ENCODE measurements at places on chromosomes 5 and 9.

DNA sequence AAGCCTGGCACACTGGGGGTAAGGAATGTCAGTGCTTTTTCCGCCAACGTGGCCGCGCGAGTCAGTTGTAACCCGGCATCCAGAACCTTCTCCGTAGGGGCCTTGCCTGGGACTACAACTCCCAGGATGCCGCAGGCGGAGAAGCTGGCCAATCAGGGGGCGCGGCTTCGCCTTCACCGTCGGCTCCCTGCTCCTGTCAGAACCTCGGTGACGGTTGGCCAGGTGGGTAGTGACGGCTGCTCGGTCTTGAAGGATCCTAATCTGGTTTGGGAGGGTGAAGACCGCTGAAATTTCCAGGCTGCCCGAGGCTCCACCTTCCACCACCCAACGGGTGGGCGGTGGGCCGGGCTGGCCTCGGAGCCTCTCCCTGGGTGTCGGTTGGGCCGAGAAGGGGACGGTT is at the start of gene C5orf58:
C5orf58 (plus strand) TSS at position 200 of the 400 bp plus-strand sequence. CDS start 1,992 bp downstream, outside the sequence.
- DNase-seq = no peak

DNA sequence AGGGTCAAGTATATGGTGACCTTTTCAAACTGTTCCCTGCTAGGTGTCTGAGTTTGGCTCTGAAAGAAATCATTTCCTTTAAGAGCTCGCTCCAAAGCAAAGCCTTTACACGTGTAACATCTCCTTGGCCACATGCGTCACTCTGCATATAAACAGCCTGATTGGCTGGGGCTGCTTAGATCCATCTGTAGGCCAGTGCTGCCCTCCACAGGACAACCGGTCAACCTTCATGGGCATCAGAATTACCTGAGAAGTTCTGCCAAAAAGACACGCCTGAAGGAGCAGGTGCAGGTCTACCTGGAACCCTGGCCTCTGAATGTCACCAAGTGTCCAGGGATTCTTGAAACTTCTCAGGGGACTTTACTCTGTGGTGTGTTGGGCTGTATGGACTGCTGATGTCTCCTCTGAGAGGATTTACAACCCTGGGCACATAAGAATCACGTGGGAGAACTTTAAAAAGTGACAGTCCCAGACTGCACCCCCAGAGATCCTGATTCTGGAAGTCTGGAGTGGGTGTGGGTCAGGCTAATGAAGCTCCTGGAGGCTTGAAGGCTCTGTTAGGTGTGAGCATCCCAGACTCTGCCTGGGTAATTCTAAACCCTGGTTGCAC is 497.6 kb downstream of the GADD45G start:
- peak; percentile 78 for DNase-seq

DNA sequence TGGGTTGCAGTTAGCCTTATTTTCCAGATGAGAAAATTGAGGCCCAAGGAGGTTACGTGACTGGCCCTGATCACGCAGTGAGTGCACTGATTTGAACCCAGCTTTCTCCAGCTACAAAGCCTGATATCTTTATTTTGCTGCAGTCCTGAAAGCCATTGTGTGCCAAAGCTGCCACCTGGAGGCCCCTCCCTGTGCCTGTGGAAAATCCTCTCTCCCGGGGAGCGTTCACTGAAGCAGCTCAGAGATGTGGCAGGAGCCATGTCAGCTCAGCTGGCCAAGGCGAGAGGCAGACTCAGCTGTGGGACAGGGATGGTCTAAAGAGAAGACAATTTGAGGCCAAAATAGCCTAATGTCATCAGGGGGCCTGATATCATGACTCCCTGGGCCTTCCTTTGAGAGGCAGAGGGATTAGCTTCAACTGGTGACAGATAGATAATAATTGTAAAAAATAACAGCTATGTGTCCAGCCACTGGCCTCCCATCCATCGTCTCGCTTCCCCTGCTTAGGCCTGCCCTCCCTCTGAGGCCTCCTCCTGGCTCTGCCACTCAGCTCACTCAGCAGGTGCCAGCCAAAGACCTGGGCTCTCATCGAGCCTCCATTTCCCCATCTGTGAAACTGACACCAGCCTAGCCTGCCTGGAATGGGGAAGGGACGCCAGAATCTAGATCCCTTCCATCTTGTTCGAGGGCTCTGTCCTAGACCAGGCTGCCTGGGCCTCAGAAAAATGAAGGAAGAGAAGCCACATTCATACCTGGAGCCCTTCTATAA is 74.3 kb upstream of the GGTA1 start:
- no peak for DNase-seq

DNA sequence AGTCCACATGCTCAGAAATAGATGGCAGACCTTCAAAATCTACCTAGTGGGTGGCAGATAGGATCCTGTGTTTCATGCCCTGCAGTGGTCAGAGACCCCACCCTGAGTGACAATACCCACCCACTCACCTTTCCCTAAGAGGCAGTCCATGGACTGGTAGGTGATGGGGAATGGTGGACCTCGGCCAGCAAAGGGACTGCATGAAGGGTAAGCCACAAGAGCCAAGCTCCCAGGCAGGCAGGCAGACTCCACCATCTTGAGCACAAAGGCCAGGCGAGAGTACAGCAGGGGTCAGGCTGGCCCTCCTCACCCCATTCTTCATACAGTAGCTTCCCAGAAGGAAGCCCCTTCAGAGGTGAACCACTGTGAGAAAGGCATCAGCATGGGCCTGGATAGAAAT is 78.4 kb downstream of the SYK start:
- no peak for DNase-seq
